ENCODE measurements at places on chromosomes 6 and 20. TPM values are rescaled to one million over a fixed set of nuclear protein-coding genes. Genes with fewer than 3 reads are reported as not detected.

Gene GRIK2
- total RNA-seq = not detected

Gene DAAM2
- not detected for total RNA-seq

Gene GGTLC1
- total RNA-seq = not detected

Gene CALHM6
- not detected for total RNA-seq

Gene SCGN
- total RNA-seq = not detected

Gene SCRT2
- total RNA-seq = not detected

Gene HSPA1L
- 0.33 TPM for total RNA-seq

Measured in mammary microvascular endothelial cell (primary cell).